Naive B cell (primary cell): ENCODE measurements at places on chromosomes 7 and 10. TPM values are rescaled to one million over a fixed set of nuclear protein-coding genes. Genes with fewer than 3 reads are reported as not detected.

NUDCD3 gene
- 65.3 TPM for polyA plus RNA-seq

ST8SIA6 gene
- not detected for polyA plus RNA-seq

THSD7A gene
- polyA plus RNA-seq = not detected

CALHM1 gene
- polyA plus RNA-seq = not detected

FAM25A gene
- polyA plus RNA-seq = not detected

ATAD1 gene
- 21.1 TPM for polyA plus RNA-seq

SCART1 gene
- polyA plus RNA-seq = 0.08 TPM

ANXA8L1 gene
- polyA plus RNA-seq = not detected

KDM7A gene
- 7.7 TPM for polyA plus RNA-seq

LIPF gene
- not detected for polyA plus RNA-seq

ZNF248 gene
- 7.8 TPM for polyA plus RNA-seq

NPSR1 gene
- polyA plus RNA-seq = not detected

WDR86 gene
- polyA plus RNA-seq = 1.9 TPM
